Stimulated activated CD4-positive, alpha-beta T cell treated with anti-CD3 and anti-CD28 coated beads, TNF-alpha, amount 100 ng/mL, for 4 hours (primary cell): ENCODE measurements at places on chromosomes 5 and 9.

DNA sequence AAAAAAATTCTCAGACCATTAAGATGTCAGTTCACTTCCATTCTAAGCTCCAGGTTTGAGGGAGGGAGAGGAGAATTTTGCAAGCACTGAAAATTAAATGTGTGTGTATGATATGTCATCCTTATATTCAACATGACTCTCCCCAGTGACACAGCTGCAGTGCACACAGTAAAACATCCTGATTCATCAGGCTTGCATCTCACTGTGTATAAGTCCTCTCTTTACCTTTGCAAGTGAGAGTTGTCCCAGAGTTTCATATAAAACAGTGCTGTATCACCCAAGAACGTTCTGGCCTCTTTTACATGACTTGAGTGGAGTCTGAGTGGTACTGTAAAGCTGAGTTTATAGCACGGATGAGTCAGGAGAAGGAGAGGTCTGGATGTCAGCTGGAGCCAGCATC, 50.0 kb downstream of the DMRT2 start:
- no peak for DNase-seq

DNA sequence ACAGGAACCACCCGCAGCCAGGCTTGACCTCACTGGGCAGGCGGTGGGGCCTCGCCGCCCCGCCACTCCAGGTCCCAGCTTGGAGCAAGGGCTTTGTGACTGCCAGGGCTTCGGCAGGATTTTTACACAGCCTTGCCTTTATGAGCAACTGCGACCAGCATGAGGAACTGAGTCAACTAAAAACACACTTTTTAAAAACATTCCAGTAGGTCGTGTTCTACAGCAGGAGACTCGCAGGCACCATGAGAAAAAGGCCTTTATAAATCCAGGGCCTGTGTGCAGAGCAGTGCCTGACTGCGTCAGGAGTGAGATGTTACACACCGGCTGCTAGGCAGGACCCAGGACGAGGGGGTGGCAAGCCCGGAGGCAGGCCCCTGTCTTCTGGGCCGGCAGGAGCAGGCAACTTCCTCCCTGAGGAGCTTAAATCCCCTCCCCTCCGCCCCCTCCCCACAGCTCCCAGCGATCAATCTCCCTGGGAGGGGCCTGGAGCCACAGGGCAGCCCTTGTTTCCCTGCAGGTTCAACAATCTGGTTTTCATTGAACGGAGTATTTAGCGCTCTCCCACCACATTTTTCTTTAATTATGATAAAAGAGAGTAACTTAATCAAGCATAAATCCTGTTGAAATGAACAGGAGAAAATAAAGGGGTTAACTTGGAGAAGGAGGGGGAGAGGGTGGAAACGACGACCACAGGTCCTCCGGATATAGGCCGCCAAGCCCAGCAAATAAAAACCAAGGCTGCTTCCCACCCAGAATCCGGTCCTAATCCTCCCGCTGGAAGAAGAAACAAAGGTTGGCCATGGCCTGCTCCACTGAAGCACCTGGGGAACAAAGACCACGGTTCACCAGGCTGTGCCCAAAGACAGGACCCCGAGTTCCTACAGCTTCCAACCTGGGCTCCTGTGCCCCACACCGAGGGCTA, 92.5 kb downstream of the ROR2 start:
- DNase-seq, result no peak

GRCh38 chr9:5449521-5450358, 602 bp upstream of the CD274 start:
- no peak for DNase-seq

- no peak for DNase-seq
Observed at GRCh38 chr5:157827423-157827822, 31.5 kb downstream of the CLINT1 start.

DNA sequence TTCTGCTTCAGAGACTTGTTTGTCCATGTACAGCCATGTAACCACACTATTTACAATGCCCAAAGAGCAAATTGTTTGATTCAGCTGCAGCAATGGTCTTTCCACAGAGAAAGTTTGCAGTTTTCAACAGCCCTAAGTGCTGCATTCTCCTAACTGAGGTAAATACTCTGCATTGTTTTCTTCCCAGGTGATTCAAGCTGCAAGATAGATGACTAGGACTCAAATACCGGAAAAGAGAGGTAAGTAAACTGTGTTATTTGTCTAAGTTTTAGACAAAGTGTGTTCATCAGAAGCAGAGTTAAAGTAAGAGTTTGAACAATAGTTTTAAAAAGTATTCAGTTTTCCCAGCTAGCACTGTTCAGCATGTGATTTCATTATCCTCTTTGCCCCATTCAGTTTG, 1046.7 kb upstream of the C9orf72 start:
- no peak for DNase-seq

DNA sequence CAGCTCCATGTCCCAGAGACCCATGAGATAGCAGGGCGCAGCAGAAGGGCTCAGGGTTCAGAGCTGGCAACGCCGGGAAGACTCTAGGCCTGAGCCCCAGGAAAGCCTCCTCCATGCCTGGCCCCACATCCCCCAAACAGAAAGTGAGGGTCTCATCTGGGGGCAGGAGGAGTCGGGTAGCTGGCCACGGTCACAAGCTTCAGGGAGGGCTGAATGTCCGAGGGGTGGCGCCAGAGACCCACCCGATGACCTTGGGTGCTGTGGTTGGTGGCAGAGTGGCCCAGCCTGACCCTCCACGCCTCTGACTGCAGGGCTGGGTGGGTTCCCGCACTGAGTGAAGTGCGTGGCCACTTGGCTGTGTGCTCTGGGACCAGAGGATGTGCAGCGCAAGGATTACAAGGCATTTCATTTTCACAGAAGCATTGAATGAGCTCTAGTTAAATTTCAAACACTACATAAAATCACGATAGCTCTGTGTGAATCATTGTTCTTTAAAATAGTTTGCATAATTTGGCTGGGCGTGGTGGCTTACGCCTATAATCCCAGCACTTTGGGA, 3.0 kb downstream of the C8G start:
- DNase-seq, result no peak

DNA sequence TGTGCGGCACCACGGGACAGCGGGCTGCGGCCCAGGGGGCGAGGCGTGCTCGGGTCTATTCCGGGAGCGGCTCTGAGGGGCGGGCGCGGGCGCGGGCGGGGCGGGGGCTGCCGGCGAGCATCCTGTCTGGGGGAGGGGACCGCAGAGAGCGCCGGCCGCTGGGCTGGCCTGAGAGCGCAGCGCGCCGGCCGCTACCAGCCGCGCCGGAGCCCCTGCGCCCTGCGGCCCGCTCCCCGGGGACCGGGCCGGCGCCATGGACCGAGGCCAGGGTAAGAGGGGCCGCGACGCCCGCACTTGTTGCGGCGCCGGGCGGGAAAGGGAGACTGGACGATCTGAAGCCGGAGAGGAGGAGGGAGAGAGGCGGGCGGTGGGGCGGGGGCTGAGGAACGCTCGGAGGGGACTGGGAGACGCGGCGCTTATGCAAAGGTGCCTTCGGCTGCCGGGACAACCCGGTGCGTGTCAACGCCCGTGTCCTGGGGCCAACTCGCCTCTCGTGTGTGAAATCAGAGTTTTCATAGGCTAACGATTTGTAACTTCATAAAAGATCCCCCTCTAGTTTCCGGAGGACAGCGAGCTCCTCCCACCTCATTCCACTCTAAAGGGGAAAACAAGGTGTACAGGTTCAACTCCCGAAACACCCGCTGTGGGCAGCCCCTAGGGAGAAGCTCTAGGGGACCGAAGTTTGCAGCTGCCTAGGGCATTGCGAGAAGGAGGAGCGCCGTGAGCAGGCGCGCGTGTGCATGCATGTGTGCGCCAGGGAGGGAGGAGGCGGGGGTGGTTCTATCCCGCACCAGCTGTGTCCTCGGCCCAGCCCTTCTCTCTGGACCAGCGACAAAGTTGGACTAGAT, at the start of gene AFAP1L1:
Gene AFAP1L1 (plus strand): TSS at position 144 of the 848 bp plus-strand sequence. CDS start 110 bp downstream, at position 254.
- no peak for DNase-seq
